ENCODE measurements at places on chromosomes 6 and 20. TPM values are rescaled to one million over a fixed set of nuclear protein-coding genes. Genes with fewer than 3 reads are reported as not detected.

JPH2 gene
- total RNA-seq: 106 TPM

FAM83C gene
- not detected for total RNA-seq

SLC22A7 gene
- total RNA-seq: not detected

PNLDC1 gene
- 0.31 TPM for total RNA-seq

SPATS1 gene
- total RNA-seq: not detected

PPARD gene
- total RNA-seq: 20.5 TPM

NMBR gene
- not detected for total RNA-seq

LEMD2 gene
- 32.1 TPM for total RNA-seq

CLPSL1 gene
- not detected for total RNA-seq

NHSL1 gene
- 41.7 TPM for total RNA-seq

CALHM5 gene
- total RNA-seq: 2.4 TPM

NKX2-2 gene
- not detected for total RNA-seq

BPI gene
- 0.71 TPM for total RNA-seq

PBOV1 gene
- not detected for total RNA-seq

GFRAL gene
- total RNA-seq: not detected

IRAK1BP1 gene
- 6.2 TPM for total RNA-seq

DEFB124 gene
- not detected for total RNA-seq
